ENCODE measurements at places on chromosomes 7 and 10.

- DNase-seq = no peak
Observed at GRCh38 chr7:5708271-5708670, 73.2 kb downstream of the RNF216 start.

- no peak for DNase-seq
Observed at GRCh38 chr7:127652333-127653248, 597 bp downstream of the SND1 start.

DNA sequence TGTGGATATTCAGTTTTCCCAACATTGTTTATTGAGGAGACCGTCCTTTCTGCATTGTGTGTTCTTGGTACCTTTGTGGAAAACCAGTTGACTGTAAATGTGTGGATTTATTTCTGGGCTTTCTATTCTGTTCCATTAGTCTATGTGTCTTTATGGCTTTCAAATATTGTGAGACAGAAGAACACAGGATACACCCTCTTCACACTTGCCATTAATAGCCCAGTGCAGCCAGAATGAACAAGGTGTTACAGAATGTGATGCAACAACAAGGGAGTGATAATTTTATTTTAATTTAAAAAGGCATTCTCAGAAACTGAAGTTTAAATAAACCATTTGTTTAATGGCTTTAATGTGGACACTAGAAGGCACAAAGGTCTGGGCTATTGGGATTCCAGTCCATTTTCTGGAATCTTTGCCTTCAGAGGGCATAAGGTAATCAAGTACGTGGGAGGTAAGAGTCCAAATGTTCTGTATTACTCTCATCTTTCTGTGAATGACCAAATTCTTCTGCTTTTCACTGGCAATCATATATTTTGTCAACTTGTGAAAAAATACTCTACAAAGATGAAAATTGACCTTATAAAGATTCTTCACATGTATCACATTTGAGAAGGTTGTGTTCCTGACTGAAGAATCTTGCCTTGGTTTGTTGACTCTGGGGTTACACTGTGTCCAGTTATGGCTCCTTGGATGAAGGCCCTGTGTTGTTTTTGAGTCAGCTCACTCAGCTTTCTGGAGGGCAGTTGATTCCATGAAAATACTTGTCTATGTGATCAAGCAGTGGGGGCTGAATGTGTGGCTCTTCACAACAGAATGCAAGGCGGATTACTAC lies 962.7 kb downstream of the LRMDA start:
- DNase-seq = no peak

DNA sequence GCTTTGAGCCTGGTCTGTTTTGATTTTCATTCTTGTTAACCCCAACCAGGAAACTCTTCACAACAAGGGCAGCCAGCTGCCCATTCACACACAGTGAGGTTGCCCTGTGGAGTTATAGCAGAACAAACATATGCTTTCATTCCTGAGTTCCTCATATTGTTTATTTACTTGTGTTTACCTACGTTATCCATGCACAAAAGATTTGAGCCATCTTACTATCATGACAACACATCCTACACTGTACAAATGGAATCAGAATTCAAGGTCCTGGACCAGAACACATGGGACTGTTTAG lies 21.7 kb upstream of the BMPER start:
- DNase-seq = no peak

- peak; percentile 37 for DNase-seq
Observed at GRCh38 chr7:159099711-159100231, 44.9 kb downstream of the VIPR2 start.

GRCh38 chr7:122699017-122699416 lies at the start of gene RNF133:
RNF133 (minus strand) TSS chr7:122699117; CDS start chr7:122698918, 199 bp downstream.
- no peak for DNase-seq

DNA sequence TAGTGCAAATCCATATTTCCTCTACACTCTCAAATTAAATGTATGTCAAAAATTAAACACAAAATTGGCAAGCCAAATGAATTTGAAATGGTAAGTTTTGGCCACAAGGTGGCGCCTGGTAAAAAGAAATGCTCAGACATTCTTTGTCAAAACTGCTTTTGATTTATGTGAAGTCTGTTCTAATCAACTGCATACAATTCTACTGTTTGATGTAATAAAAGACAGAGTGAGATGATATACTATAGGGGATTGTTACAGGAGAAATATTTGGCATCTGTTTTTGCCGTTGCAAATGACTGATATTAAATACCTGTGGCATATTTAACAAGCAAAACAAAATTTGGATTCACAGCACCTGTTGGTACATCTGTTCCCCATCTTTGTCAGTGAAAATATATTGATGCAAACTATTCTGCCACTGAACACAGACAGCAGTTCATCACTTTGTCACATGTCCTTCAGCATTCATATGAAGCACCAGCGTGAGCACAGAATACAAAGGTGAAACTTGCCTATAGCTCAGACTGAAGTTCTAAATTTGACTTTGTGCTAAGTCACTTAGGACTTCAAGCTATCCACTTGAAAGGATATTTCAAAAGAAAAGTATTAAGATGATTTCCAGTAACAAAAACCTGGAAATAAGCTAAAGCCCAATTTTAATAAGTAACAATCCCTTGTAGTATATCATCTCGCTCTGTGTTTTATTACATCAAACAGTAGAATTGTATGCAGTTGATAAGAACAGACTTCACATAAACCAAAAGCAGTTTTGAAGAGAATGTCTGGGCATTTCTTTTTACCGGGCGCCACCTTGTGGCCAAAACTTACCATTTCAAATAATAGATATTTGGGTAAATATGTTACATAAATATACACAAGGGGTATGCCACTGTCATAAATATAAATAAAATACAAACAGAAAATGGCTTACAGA lies 10.2 kb upstream of the CH25H start:
- DNase-seq = peak; percentile 47

DNA sequence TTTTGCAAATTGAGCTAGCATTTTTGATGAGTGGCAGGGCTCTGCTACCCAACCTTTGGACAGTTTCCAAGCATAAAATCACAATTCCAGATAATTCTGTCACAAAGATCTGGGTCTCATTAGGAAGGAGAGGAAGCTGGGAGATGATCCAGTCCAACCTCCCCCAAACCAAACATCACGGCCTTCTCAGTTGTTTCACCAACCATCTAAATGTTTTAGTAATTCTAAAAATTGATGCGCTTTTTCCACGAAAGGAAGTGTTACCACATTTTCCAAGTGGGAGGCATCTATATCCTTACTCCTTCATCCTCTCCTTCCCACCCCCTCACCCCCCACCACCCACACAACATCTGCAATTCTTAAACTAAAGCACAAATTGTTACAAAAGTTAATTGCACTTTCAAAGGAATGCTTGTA lies 108.3 kb downstream of the EGFR start:
- no peak for DNase-seq

GRCh38 chr10:51469686-51470085 lies 229.7 kb downstream of the CSTF2T start:
- no peak for DNase-seq

DNA sequence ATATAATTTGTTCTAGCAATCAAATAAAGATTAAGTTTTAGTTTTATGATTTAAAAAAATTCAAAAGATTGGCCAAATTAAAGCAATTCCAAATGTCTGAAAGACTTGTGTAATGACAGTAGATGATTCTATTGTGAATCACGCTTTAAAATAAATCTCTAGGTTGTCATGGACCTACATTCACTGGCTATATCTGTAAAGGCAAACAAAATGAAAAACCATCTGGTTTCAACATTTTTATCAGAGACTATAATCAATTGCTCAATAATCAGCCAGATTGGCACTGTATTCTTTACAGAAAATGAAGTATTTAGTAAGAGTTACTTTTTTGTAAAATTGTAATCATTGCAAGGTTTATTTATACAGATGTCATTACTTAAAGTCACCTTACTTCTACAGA lies 60.7 kb downstream of the DGKB start:
- no peak for DNase-seq

GRCh38 chr10:11416974-11417373 lies 194.5 kb downstream of the USP6NL start:
- no peak for DNase-seq

- DNase-seq = no peak
Observed at GRCh38 chr10:130254662-130255061, 118.5 kb downstream of the GLRX3 start.

GRCh38 chr7:73823873-73824592 lies 6.8 kb upstream of the CLDN4 start:
- no peak for DNase-seq

GRCh38 chr7:2242541-2243429 lies 759 bp downstream of the NUDT1 start:
- DNase-seq = no peak

- DNase-seq = no peak
Observed at GRCh38 chr10:32548208-32548607, 102.3 kb downstream of the CCDC7 start.

DNA sequence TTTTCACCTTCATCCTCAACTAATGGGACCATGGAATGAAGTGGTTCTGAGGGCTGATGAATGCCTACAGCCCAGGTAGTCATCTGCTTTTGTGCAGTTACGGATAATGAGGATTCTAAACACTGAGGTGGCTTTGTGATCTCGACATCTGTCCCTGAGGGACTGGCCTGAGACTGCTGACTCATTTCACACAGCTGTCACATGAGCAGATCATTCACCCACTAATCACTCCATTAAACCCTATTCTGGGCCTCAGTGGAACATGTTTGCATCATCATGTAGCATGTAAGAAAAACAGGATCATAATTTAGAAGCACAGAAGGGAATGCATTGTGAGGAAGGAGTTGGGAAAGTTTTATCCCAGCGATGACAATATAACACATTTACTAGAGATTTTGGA lies 79.4 kb upstream of the FEZF1 start:
- DNase-seq = no peak

DNA sequence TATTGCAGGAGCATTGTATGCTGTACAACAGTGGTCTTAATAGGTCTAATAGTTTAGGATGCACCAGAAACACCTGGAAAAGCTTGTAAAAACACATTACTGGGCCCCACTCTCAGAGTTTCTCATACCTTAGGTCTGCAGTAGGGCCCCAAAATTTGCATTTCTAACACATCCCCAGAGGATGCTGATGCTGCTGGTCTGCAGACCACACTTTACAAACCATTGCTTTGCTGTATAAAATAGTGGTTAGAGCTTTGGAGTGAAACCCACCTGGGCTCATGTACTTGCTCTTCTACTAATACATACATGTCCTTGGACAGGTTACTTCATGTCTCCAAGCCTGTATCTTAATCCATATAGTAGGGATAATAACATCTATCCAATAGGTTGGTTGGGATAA lies 279.7 kb downstream of the GRM8 start:
- DNase-seq = no peak

GRCh38 chr7:121887634-121888033 lies 14.7 kb downstream of the PTPRZ1 start:
- no peak for DNase-seq

- DNase-seq = no peak
Observed at GRCh38 chr10:130968511-130968910, 343.0 kb downstream of the TCERG1L start.

GRCh38 chr7:78563191-78563590 lies 764.6 kb downstream of the PHTF2 start:
- no peak for DNase-seq

- DNase-seq = no peak
Observed at GRCh38 chr7:94366832-94367231, 27.9 kb upstream of the COL1A2 start.

- no peak for DNase-seq
Observed at GRCh38 chr10:71547876-71548846, 151.4 kb downstream of the CDH23 start.

DNA sequence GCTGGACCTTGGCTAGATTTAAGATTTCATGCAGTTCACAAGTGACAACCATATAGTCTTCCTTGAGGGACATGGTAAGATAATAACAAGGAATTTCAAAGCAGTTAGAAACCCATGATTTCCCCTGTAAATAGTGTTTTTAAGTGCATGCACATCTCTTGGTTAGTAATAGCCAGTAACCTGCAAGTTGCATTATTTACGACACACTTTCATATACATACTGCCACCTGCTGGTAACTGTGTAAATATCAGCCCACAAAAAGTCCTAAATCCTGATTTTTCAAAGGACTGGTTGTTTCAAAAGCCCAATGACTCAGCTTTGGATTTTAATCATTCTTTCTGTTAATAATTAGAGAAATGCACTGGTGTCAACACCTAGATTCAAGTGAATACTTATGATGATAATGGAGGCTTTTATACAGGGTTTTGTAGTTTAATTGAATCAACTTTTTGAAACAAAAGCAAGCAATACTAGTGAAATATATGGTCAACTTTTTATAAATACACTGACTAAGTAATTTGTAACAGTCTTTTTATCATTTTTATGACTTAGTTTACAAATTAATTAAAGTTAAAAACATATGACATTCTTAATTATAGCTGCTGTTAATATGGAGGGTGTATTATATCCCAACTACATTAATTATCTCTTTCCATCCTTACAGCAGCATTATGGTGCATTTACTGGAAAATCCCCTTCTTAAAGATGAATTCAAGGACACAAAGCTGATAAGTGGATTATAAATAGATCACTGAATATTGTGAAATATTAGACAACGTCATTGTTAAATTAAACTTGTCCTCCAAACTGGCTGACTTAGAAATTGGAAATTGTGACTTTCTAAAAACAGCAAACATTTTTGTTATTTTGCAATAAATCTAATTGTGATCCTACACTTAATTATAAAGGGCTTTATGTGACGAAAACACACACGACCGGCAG lies 367.7 kb upstream of the SEMA3D start:
- no peak for DNase-seq

GRCh38 chr10:70139151-70139996 lies 6.7 kb upstream of the AIFM2 start:
- no peak for DNase-seq

DNA sequence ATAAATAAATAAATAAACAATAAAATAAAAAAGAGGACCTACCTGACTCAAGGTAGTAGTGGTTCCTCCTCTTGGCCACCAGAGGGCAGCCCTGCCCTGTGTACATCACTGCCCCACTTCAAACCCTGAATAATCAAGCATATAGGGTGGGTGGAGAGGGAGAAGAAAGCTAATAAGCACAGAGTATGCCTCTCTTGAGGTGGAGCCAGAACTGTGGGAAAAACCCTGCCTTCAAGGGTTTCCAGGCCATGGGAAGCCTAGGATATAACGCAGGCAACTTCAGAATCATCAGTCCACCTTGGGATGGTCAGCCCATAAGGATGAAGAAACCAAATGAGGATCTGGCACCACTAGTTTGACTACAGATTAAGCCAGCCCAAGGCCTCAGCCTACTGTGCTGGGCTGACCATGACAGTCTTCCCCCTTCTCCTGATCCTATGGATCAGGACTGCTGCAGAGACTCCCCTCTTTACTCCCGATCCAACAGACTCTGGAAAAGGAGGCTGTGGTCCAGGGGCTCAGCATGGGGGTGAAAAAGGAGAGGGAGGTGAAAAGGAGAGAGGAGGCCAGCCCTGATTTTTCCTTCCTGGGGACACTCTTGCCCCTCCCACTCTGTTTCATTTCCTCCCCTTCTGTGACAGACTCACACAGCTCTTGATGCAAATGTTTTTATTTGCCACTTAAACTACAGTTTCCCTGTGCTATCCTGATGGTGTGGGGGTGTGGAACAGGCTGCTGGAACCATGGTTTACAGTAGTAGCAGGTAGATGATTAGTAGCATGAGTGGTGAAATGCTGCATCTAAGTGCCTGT lies 10.1 kb downstream of the AVPI1 start:
- DNase-seq = peak; percentile 42
